ENCODE measurements at places on chromosomes 7 and 10.
A peak's percentile ranks its signal among the peaks of the same experiment; 100 is the strongest.

GRCh38 chr7:1283941-1284742, 51.5 kb downstream of the UNCX start:
- DNase-seq, result no peak

DNA sequence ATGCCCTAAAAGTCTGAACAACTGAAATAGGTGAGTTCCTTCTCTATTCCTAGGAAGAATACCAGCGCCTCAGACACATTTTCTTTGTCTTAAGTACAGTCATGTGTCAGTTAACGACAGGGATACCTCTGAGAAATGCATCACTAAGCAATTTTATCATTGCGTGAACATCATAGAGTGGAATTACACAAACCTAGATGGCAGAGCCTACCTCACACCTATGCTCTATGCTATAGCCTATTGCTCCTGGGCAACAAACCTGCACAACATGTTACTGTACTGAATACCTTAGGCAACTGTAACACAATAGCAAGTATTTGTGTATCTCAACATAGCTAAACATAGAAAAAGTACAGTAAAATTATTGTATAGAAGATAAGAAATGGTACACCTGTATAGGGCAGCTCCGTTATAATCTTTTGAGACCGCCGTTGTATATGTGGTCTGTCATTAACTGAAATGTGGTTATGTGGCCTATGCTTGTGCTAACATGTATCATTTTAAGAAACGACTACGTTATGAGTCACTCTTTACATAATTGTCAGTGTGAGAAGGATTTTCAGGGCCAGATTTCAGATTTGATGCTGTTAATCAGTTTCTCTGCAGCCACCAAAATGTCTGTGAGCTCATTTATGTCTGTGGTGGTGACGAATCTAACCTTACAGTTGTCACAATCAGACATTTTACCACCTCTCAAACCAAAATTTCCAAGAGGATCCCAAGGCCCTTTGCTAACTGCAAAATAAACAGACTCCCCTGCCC, 66.1 kb upstream of the STK17A start:
- DNase-seq, result no peak

DNA sequence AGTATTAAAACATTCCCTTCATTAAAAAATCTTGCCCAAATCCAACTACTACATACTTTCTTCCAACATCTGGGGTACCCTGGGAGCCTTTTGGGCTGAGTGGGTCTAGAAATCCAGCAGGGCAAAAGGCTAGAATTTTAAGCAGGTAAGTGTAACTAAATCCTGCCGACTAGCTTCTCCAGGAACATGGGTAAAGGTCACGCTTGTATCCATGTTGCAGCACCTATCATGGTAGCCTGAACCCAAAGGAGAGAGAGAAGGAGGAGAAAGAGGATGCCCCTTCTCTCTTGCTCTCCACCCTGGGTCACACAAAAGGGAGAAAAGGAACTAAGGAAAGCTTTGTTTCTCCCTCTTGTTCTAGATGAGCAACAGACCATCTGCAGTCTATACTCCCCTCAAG, 53.3 kb downstream of the ZNF680 start:
- no peak for DNase-seq

- DNase-seq, result no peak
Observed at GRCh38 chr10:78769526-78769925, 299.2 kb upstream of the ZMIZ1 start.

DNA sequence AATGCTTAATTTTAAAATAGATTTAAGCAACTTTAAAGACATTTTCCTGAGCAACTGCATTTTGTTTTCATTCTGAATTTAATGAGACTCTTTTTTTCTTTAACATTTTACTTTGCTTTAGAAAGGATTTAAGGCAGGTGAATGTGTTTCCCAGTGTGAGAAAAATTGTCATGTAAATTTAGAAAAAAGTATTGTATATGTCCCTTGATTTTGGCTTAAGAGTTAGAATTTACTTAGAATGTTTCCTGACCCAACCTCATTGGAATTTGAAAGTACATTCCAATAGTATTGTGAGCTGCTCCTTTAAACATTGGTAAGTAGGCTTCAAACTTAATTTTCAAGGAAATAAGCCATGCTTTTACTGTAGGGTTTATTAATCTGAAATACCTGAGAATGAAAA, 110.2 kb downstream of the PTEN start:
- DNase-seq, result no peak

DNA sequence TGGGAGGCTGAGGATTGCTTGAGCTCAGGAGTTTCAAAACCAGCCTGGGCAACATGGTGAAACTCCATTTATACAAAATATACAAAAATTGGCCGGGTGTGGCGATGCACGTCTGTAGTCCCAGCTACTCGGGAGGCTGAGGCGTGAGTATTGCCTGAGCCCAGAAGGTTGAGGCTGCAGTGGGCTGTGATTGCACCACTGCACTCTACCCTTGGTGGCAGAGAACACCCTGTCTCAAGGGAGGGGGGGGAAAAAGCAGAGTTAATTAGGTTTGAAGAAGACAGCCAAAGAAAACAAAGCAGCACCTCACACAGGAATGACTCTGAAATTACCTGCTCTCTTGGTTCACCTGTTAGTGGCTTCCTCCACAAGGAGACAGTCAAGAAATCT, 110.0 kb downstream of the EEPD1 start:
- DNase-seq, result no peak

GRCh38 chr7:8831376-8831775, 398.0 kb downstream of the NXPH1 start:
- no peak for DNase-seq

DNA sequence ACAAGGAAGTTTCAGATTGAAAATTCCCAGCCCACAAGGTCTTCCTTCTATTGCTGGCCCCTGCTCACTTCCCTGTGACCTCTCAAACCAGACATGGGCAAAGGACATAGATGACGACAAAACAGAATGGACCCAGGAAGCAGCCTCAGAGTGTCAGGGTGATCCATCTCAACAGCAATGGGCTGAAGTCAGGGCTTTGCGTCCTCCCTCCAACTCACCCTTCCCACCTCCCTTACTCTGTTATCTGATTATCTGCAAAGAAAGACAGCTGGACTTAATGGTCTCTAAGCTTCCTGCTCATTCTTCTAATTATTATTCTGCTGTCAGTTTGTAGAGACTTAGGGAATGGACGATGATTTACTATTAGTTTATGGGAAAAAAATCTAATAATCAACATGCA, 115.9 kb downstream of the PIP4K2A start:
- DNase-seq, result peak; percentile 45

- no peak for DNase-seq
Observed at GRCh38 chr10:1515780-1516491, 221.4 kb downstream of the ADARB2 start.

GRCh38 chr10:127550861-127551260, 1.8 kb downstream of the NPS start:
- no peak for DNase-seq

GRCh38 chr7:148664324-148664723, 34.4 kb upstream of the CUL1 start:
- no peak for DNase-seq

- DNase-seq, result no peak
Observed at GRCh38 chr10:69468751-69469089, 17.5 kb downstream of the TSPAN15 start.

GRCh38 chr7:102095321-102096011, 191.2 kb upstream of the SH2B2 start:
- DNase-seq, result no peak

DNA sequence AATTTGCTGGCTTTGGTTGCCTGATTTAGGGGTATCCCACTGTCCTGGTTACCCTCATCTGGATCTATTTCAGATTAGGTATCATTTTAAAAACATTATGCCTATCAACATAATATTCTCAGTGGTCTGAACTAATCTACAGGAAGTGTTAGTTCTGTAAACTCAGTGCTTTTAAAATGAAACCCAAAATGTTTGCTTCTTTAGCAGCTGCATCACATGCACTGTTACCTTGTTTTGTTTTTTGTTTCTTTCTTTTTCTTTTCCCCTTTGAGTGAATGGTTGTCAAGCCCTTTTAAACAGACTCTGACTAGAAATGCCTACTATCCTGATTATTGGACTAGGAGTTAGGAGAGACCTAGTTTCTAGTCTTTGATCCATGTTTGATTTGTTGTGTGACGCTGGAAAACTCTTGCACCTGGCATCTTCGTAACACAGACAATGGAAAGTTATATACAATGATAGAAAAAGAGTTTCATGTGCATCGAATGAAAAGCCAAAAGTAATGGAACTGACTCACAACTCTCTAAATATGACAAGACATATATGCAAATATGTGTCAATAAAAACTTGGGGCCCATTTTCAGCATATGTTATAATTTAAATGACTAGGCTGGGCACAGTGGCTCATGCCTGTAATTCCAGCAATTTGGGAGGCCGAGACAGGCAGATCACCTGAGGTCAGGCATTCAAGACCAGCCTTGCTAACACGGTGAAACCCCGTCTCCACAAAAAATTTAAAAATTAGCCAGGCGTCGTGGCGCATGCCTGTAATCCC, 52.3 kb upstream of the STRIP2 start:
- no peak for DNase-seq

DNA sequence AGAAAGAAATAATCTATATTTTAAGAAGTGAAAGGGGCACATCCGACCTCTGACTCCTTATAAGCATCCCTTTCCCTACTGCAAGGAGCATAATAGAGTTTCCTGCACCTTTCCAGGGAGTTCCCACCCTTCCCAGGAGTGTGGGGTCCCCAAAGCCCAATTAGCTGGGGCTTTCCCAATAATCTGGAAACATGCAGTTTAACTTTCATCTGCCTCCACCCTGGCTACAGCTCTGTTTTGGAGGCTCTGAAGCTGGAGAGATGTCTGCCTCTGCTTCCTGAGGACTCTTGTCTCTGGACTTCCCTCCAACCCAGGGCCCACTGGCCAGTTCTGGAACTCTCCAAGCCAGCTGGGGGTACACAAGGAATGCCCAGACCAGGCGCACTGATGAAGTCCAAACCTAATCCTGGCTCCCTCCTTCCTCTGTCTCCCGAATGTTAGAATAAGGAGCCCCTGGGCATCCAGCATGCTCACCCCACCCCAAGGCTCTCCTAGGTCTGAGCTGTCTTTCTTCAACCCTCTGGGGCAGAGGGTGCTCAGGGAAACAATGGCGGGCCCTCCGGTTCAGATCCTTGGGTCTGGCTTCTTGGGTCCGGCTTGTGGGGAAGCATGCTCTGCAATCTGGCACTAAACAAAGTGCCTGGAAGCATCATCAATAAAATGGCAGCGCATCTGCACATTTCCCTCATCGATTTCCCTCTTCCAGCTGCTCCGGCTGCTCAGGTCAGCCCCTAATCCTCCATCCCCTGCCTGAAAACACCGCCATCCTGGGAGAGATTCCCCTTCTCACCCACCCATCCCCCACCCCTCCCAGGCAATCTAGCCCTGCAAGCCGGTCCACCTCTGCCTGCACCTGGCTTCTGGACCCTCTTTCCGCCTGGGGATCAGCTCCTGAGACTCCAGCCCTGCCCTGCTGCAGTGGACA, 13.3 kb downstream of the HOXA4 start:
- no peak for DNase-seq

Data from inflammatory macrophage (primary cell).